Activated CD4-positive, alpha-beta memory T cell treated with anti-CD3 and anti-CD28 coated beads, Interleukin-2, amount 10 ng/mL, durations not matched to agents 7 days and 5 days (primary cell): ENCODE measurements at places on chromosomes 12 and 14. TPM values are rescaled to one million over a fixed set of nuclear protein-coding genes. Genes with fewer than 3 reads are reported as not detected.

GRCh38 chr12:109729371-109729781 lies 15.8 kb downstream of the FAM222A start:
- H3K27ac ChIP-seq = no peak overlapping the region
- no peak for DNase-seq
- H3K4me1 ChIP-seq = no peaks in the 10 kb centered on the region
- H3K27me3 ChIP-seq = peaks cover 4% of the 10 kb centered on the region
- no peaks in the 10 kb centered on the region for H3K36me3 ChIP-seq
- H3K4me3 ChIP-seq = no peak overlapping the region

DNA sequence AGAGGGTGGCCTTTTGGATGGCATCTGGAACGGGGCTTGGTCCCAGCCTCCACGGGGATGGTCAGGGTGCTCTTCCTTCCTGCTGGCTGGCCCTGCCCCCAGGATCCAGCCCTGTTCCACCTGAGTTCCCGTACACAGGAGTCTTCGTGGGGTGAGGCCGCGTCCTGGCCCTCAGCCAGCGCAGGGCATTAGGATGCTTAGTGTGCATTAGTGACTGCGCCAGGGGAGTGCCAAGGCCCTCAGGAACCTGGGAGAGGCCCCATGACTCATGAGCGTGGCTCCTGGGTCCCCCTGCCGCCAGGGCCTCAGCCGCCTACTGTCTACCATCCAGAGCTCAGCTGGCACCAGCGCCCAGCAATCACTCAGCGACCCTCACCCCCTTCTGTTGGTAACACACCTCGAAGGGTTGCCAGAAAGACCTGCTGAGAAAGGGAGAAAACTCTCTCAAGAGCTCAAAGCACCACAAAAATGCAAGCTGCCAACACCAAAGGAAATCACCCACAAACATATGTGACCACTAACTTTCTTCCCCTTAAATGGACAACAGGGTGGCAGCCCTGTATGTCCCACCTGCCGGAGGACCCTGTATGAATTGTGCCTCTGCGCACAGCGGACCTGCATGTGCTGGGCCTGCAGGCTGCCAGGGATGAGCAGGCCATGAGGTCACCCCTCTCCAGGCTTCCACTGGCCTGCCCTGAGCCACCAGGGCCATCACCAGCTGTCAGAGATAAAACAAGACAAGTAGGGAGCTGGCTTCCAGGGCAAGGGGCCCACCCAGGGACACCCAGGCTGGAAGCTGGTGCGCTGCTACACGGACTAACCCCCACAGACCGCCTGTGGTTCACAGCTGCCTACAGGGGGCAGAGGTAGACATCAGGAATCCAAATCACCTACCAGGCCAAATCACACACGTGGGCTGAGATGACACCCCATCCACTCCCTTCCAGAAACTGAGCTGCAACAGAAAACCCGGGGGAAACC lies 28.7 kb downstream of the CCDC85C start:
- no peaks in the 10 kb centered on the region for H3K36me3 ChIP-seq
- no peak for DNase-seq
- H3K4me3 ChIP-seq = no peak overlapping the region
- no peaks in the 10 kb centered on the region for H3K4me1 ChIP-seq
- H3K27ac ChIP-seq = no peak overlapping the region
- H3K27me3 ChIP-seq = no peaks in the 10 kb centered on the region

The AMDHD1 gene
- 0.40 TPM for total RNA-seq

The IAPP gene
- not detected for total RNA-seq

DNA sequence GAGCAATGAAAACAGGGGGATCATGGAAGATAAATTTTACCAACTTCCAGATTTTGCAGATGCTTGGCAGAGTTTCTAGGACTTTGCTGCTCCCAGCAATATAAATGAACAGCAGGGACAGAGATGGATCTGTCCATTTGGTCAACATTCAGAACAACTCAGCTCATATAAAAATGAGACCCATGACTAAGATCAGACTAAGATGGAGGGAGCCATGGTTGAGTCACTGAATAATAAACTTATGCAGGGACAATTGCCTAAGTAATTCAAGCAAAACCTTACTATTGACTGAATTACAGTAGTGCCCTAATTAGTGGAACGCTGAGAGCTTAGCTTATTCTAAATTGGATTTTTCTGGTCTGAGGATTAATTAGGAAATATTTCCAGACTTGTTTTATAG lies 205.1 kb downstream of the SLC5A8 start:
- no peaks in the 10 kb centered on the region for H3K4me1 ChIP-seq
- DNase-seq = no peak
- H3K27me3 ChIP-seq = no peaks in the 10 kb centered on the region

GRCh38 chr14:70663707-70664179 lies 22.0 kb downstream of the TTC9 start:
- H3K27ac ChIP-seq = no peak overlapping the region
- DNase-seq = no peak
- H3K4me3 ChIP-seq = no peak overlapping the region
- H3K27me3 ChIP-seq = no peaks in the 10 kb centered on the region

The KIF5A gene
- 1.0 TPM for total RNA-seq

GRCh38 chr14:56390859-56391258 lies 188.7 kb upstream of the TMEM260 start:
- H3K27ac ChIP-seq = no peak overlapping the region
- peaks cover 2% of the 10 kb centered on the region for H3K27me3 ChIP-seq
- no peaks in the 10 kb centered on the region for H3K4me1 ChIP-seq
- H3K4me3 ChIP-seq = no peak overlapping the region
- H3K36me3 ChIP-seq = no peaks in the 10 kb centered on the region
- no peak for DNase-seq

DNA sequence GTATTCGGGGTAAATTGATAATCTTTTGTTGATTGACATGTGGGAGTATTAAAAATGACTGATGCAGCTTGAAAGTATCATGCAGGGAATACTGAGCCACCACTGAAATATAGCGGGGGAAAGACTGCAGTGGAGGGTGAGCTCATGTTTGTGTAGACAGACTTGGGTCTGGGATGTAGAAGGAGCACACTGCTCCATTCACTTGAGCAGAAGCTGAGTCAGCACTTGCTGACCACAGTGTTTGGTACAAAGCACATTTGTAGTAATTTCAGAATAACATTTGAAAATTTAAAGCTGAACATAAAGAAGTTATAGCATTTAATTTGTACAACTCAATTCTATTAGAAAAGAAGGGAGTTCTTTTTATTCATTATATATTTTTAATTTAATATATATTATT lies 304.3 kb upstream of the PRICKLE1 start:
- H3K27me3 ChIP-seq = no peaks in the 10 kb centered on the region
- no peak overlapping the region for H3K27ac ChIP-seq
- H3K36me3 ChIP-seq = no peaks in the 10 kb centered on the region
- H3K4me3 ChIP-seq = no peak overlapping the region
- DNase-seq = no peak

The HOXC10 gene
- total RNA-seq = not detected

The SERPINA6 gene
- not detected for total RNA-seq

DNA sequence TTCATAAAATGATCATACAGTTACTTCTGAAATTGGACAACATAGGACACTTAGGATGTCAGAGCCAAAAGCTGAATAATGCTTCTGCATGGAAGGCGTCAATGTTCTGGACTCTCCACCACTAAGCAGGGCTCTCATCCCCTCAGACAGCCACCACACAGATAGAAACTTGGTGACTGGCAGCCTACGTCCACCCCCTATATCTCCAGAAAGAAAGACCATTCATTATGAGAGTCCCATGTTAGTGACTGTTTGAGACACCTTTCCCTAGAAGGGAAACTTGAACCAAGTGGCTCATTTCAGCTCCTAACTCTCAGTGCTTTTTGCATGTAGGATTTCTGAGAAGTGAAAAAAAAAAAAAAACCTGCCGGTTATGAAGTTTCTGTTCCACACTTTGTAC lies 251.0 kb upstream of the FKBP4 start:
- H3K27me3 ChIP-seq = no peaks in the 10 kb centered on the region
- peak overlapping the region; percentile 70 for H3K27ac ChIP-seq
- H3K4me1 ChIP-seq = peaks cover 22% of the 10 kb centered on the region
- peak; percentile 19 for DNase-seq

DNA sequence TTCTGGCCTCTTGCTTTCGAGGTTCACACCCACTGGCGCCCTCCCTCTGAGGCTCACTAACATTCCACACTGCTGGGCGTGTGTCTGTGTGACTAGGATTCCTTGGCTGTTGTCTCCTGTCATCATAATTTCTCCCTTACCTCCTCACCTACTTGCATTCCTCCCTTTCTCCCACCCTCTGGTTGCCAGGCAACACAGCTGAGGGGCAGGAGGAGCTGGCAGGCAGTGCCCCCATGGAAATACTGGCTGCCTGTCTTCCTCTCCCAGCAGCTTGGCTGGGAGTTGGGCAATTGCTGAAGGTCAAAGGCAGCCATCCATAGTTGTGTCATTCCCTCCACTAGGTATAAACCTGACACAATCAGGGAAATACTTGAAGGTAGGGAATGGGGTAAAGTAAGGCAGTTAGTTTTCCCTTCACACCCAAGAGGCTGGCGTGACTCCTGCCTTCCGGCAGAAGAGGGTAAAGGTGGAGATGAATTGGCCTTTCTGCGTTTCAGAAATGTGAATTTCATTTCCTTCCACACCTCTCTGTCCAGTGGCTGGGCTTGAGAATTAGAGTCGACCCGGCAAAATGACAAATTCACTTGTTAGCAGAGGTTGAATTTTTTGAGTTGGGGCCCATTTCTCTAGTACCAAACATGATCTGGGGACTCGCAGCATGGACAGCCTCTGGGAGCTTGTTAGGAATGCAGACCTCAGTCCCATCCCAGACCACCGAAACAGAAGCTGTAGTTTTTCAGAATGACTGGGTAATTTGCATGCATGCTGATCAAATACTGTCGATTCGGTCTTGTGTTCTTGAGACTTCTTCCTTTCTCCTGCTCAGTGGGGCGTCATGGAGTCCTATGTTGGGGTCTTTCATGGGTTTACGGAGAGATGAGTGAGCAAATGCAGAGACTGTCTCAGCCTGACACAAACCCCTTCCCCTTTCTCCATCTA lies 24.3 kb upstream of the EMP1 start:
- peaks cover 4% of the 10 kb centered on the region for H3K36me3 ChIP-seq
- no peak overlapping the region for H3K27ac ChIP-seq
- no peak for DNase-seq
- H3K4me1 ChIP-seq = peaks cover 32% of the 10 kb centered on the region
- H3K27me3 ChIP-seq = peaks cover 43% of the 10 kb centered on the region

GRCh38 chr12:49298160-49298559 lies 3.2 kb downstream of the PRPH start:
- no peak for DNase-seq
- H3K36me3 ChIP-seq = no peaks in the 10 kb centered on the region
- H3K27me3 ChIP-seq = peaks cover 54% of the 10 kb centered on the region
- H3K27ac ChIP-seq = no peak overlapping the region

DNA sequence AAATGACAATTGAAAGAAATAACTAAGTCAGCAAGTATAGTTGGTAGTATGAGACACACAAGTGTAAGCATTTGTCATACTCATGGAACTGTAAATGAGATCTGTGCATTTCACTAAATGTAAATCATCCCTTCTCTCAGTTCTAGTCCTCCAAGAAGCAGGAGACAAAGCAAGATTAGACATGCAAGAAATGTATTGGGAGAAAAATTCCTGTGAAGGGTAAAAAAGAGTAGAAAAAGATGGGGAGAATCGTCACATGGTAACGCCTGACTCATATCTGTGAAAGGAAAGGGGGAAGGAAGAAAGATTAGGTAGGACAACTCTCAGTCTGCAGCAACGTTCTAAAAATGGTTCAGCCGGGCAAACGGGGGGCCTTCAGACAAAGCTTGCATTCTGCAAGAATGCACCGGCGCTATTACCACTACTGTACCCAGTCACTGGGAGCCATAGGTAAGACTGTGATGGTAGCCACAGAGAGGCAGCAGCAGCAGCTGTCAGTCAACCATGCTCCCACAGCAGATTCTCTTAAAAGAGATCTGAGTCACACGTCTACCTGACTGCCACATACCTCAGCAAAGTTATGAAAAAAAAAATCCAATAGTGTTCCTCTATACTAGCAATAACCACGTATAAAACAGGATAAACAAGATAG lies 18.0 kb upstream of the RFX4 start:
- no peak for DNase-seq
- H3K27ac ChIP-seq = no peak overlapping the region
- peaks cover 13% of the 10 kb centered on the region for H3K27me3 ChIP-seq

- peak overlapping the region; percentile 93 for H3K27ac ChIP-seq
- H3K36me3 ChIP-seq = peaks cover 18% of the 10 kb centered on the region
- peak; percentile 50 for DNase-seq
- peak overlapping the region; percentile 83 for H3K4me3 ChIP-seq
Measured at GRCh38 chr12:100141666-100141997, 1.0 kb downstream of the BLTP3B start.

The ATP5MC2 gene
- 341 TPM for total RNA-seq
